MCF 10A (cell line): ENCODE measurements at places on chromosomes 2 and 18.

DNA sequence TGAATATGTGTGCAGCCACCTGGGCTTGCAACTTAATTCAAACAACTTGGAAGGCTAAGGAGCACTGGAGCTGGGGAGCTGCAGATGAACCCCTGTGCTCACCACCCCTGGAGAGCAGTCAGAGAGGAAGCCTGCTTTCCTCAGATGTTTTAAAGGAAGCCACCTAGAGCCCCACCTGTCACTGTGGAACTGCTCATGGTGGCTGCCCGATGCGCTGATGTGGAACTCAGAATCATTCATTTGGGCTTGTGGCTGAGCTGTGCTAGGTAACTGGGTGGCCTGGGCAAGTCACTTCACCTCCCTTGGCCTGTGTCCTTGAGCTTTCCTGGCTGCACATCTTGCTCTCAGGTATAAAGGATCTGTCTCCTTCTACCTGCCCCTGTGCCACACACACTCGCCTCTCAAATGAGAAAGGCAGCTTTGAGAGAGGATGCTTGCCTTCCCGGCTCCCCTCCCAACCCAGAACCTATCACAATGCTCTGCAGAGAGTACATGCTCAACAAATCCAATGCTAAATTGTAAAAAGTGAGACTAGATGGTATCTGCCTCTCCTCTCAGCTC, 41.3 kb downstream of the BCL11A start:
- DNase-seq: no peak

DNA sequence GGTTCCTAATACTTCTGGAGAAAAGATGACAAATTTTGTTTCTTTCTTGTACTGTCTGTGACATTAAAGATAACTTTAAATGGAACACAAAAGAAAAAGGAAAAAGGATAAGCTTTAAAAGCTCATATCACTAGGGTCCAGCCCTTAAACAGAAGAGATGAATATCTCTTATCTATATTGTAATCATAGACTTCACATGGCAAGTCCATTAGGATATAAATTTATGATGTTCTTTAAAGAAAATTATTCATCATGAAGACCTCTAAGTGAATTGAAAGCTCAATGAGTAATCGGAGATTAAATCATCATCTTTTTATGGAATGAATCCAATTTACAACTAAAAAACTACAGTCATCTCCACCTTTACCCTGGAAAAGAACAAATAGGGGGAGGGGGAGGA, 111.6 kb upstream of the SATB2 start:
- DNase-seq: no peak

GRCh38 chr2:214156971-214157370, 253.9 kb upstream of the VWC2L start:
- DNase-seq: no peak

GRCh38 chr2:148039783-148040182, 18.9 kb downstream of the MBD5 start:
- DNase-seq: no peak

- no peak for DNase-seq
These were observed 1.2 kb downstream of the BABAM2 start for GRCh38 chr2:27891673-27892105.
